Occipital lobe (tissue), 3 donors: ENCODE measurements at places on chromosomes 5 and 9.

DNA sequence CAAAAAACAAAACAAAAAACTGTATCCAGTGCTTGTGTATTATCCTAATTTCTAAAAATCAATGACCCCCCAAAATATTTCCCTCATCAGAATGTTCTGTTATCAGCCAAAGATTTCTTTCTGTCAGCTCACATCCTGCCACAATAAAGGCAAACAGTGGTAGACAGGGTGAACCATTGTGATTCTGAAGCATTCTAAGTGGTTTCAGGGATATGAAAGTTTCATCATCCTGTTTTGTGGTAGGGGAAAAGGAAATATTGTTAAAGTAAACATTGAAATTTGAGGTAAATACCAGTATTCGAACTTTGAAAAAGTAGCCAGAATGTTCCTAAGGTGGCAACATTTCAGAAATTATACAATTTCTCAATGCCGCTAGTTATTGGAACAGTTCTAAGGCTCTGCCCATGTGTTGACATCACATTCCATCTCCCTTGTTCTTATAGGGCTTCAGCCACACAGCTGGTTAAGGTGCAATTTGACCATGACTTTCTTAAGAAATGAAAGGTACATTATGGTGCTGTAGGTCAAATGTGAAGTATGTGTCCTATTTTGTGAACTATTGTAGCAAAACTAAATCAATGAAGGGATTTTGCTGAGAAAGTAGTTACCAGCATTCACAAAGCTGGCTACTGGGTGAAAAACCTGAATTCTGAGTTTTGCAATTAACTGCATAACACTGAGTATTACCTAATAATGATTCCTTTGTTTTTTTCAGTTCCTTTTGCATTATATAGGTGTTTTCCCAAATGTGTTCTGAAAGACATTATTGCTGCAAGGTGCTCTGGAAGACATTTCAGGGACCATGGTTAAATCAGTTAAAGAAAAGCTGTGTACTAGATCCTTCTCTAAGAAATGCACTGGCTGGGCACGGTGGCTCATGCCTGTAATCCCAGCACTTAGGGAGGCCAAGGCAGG, 107.6 kb upstream of the RASGRF2 start:
- no peak for DNase-seq

DNA sequence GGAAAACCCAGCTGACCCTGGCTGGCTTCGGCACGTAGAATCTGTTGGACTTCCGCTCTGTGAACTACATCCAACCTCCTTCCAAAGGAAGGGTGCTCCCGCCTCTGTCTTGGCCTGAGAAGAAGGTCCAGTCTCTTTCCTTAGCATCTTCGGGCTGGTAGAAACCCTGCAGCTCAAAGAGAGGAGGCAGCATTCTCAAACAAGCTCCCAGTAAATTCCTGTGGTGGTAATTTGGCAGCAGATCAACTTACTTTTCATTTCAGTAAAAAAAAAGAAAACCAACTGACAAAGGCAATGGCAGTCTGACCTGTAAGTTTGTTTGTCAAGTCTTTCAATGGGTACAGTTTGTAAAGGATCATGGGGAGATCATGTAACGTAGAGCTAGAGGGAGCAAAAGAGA, 176.7 kb downstream of the MED10 start:
- DNase-seq, result no peak

DNA sequence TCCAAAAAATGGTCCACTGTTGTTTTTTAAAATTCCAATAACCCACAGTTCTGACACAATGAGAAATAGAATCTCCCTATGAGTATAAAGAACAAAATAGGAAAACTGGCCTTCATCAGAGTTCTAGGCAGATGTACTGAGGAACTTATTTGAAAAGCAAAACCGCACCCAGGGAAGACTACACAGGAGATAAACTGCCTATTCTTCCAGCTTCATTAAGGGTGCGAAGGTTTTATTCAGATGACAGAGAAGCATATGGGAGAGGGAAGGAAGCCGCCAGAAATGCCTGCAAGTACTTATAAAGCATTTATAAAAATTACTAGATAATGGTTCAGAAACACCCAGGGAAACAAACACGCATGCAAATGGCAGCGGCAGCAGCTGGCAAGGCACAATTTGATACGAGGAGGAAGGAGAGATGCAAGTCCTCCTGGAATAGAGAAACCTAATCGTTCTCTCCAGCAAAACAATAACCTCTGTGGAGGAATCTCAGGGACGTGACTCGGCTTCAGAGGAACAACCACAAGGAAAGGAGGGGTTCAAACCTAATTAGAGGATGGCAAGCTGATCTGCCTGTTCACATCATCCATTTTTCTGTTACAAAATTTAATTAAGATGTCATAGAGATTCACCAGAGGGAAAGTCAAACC, 9.0 kb downstream of the TTLL11 start:
- no peak for DNase-seq

- no peak for DNase-seq
These were observed 56.0 kb downstream of the NIPAL4 start for GRCh38 chr5:157516006-157516405.

GRCh38 chr5:145699846-145700245, 135.3 kb downstream of the PRELID2 start:
- DNase-seq, result no peak

GRCh38 chr9:91492237-91492636, 68.6 kb upstream of the NFIL3 start:
- no peak for DNase-seq
